ENCODE measurements at places on chromosomes 6 and 20.

DNA sequence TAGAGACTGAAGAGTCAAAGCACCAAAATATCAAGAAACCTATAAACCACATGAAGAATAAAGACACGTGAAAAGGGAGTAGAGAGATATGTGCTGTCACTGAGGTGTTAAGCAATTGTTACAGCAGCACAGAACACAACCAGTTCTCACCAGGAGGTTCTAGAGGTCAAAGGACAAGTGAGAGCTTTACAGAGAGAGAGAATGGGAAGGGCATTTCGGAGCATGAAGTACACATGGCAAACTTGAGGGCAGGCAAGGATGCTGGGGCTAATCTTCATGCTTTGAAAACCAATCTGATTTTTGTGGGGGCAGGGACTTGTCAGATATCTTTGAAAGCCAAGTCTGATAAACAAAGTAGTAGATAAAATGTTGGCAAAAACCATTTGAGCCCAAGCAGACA is 142.3 kb upstream of the NRSN1 start:
- DNase-seq = no peak

DNA sequence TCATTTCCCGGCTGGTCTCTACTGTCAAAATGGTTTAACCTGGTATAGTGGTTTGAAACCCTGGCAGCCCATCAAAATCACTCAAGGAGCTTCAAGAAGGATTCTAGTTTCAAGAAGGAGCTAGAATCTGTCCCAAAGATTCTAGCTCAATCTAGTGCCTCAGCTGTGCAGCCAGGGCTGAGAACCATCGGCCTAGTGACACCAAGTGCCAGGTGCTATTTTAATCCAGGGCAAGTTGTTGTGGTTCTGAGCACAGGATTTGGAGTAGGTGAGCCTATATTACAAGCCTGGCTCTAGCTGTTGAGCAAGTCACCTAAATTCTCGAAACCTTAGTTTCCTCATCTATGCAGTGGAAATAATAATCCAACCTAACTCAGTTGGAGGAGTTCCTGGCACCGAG is 3.7 kb downstream of the MOCS1 start:
- no peak for DNase-seq

- DNase-seq = no peak
Measured at GRCh38 chr6:105504706-105505105, 101.8 kb upstream of the PREP start.

DNA sequence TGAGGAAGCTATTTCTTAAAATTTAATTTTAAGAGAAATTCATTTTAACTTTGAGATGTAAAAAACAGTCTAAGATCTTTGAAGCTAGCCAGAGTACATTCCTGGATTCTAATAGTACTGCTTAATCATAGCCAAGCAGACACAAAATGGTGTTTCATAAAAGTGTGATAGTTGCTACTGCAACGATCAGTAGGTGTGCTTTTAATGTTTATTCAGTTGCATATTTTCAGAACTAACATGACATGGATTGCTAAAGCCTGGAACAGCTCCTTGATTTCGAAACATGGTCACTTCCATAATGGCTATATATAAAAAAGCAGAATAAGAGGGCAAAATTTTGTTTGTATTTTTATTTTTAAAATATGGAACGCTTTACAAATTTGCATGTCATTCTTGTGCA is 35.5 kb downstream of the SESN1 start:
- no peak for DNase-seq

- no peak for DNase-seq
Measured at GRCh38 chr20:47713163-47713562, 72.1 kb downstream of the SULF2 start.

DNA sequence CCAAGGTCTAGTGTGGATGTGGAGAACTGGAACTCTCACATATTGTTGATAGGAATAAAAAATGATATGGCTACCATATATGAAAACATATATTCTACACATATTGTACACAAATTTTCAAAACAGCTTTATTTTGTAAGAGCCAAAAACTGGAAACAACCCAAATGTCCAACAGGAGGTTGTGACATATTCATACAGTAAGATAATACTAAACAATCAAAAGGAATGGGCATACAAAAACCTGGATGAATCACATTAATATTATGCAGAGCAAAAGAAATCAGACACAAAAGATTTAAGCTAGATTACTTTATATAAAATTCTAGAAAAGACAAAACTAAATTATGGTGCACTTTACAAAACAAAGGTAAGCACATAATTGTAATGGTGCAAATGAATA is 223.9 kb downstream of the SIM1 start:
- DNase-seq = no peak

DNA sequence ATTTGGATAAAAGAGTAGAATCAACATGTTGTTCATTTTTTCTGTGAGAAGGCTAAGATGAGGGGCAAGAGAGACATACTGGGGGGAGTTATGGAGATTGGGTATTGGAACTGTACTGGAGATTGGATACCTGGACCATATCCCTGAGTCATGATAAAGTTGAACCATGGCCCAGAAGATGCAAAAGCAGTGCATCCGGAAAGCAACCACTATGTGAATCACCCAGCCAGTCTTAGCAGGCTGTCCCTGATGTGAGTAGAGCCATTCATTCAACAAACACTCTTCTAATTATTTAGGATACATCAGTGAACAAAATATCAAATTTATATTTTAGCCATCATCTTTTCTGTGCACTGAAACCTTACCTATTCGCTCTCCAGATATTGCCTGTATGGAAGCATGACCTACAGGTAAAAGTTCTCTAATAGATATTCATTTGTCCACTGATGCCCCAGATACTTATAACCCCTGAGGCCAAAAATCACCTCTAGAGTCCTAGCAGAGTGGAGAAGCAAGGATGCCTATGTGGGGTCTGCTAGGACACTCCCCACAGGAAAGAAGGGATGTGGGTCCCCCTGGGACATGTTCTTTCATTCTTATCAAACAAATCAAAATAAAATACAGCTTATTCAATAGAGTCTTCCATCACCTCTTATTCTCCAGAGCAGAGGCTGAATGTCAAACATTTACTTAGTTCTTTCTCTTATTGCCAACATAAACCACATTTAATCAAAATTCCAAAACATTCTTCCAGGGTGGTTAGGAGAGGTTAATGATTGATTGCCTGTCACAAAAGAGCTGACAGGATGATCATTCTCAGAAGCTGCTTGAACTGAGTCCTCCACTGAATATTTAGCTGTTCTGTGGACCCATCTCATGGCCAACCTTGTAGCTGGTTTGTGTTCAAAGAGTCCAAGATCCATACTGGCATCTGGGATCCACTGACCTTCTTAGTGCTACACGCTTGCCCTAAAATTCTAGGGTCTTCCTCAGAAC is 37.0 kb upstream of the PKHD1 start:
- DNase-seq = no peak

DNA sequence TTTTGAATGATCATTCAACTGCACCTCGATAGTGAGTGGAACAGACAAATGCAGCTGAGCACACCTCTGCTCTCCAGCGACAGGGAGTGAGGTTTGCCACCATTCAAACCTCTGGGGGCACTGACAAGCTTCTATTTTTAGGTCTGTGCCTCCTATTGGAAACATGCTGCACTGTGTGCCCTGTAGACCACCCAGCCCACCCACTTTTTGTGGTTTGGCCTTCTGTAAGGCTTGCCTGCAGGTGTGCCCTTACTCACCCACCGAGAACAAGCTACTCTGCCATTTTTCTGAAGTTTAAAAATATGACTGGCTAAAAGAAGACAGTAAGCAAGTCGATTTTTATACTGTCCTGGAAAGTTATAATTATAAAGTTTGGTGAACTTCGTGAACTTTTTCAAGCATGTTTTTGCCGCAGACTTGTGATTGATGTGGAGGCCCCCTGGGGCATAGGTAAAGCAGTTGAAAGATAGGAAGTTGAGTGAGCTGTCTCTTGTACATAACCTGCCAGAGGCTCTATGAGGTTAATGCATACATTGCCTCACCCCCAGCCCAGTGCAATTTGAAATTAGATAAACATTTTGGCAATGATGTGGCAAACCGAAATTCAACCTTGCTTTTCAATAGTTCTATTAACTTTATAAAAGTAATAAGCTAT is 53.8 kb downstream of the ADGRG6 start:
- DNase-seq = no peak

DNA sequence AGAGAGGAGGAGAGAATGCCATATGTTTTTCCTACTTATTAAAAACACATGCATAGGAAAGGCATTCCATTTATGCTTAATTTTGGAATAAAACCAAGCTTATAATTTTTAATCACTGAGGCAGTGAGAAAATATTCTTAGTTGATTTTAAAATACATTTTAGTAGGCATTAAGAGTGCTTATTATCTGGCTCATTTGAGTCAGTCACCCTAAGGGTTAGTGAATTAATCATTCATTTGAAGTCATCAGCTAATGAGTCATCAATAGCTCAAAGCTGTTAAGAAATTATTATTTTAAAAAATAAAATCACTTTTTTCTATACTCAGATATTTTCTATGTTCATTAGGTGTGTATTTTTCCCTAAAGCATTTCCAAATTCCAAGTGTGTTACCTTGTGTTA is 81.6 kb downstream of the TMEM200A start:
- no peak for DNase-seq

DNA sequence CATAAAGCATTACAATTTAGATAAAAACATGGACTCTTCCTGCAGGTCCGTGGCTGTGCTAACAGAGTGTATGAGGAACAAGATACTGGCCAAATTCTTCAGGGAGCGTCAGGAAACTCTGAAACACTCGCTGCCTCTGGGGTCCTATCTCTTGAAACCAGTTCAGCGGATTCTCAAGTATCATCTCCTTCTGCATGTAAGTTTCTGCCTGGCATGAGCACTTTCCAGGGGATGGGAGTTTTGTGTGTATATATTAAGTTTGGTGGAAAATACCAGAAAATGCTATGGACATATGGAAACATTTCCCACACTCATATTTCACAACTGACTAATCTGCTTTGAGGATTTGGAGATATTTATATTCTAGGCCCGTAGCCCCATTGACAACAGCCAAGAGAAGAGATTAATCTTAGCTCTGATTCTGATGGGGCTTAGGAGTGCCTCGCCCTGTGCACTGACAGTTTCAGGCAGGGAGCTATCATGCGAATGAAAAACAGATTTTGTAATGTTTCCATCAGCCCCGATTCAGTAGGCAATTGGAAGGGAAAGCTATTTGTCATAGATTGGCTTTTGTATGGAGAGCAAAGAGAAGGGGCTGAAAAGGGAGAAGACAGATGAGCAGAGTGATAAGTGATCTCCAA is 64.7 kb upstream of the MTHFD1L start:
- DNase-seq = no peak

GRCh38 chr6:148831531-148831930 is 84.7 kb downstream of the UST start:
- no peak for DNase-seq

DNA sequence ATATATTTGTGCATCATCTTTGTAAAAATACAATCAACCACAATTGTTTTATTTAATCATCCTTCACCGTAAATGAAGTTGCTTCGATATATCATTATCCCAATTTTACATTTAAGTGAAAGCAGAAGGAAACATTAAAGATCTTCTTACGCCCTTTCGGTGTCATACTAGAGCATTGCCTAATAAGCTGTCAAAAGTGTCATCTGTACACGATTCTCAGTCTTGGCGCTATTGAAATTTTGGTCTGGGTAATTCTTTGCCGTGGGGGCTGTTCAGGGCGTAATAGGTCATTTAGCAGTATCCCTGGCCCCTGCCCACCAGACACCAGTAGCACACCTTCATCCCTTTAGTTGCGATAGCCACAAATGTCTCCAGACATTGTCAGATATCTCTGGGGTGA is 40.4 kb upstream of the TMEM170B start:
- no peak for DNase-seq

- no peak for DNase-seq
Measured at GRCh38 chr6:128256095-128256494, 264.3 kb downstream of the PTPRK start.

GRCh38 chr6:107713563-107713962 is 110.5 kb downstream of the SCML4 start:
- no peak for DNase-seq

- no peak for DNase-seq
Measured at GRCh38 chr6:107692351-107692750, 131.8 kb downstream of the SCML4 start.

DNA sequence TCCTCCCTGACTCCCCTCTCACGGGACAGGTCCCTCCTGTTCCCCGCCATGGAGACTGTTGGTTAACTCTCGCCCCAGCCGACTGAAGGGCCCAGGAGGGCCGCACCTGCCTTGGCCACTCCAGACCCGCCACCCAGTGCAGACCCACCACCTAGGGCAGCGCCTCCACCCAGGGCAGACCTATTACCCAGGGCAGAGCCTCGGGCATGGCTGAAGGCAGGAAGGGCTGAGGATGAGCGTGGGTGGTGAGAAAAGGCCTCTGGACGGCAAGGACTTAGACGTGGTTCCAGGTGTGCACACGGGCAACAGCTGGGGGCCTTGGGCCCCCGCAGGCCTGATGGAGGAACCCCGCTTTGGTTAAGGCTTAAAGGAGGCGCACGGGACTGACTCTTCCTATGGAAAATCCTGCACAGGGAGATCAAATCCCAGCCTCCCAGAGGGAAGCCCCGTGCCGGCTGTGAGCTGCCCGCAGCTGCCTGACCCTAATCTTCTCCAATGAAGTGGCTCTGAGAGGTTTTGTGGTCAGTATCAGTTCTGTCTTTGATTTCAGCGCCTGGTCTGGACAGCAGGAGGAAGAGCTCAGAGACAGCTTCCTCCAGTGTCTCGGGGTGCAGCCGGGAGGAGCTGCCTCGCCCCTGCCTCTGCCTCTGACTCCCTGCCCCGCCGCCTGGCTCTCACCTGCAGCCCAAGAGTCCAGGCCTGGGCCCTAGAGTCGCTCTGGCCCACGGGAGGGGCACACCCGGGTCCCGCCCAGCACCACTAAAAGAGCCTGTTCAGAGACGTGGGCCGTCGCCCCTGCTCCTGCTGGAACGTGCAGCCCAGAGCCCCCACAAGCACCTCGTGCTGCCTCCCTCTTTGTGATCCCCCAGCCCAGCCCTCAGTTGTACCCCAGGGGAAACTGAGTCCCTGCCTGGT is 12.1 kb upstream of the CHRNA4 start:
- DNase-seq = no peak

DNA sequence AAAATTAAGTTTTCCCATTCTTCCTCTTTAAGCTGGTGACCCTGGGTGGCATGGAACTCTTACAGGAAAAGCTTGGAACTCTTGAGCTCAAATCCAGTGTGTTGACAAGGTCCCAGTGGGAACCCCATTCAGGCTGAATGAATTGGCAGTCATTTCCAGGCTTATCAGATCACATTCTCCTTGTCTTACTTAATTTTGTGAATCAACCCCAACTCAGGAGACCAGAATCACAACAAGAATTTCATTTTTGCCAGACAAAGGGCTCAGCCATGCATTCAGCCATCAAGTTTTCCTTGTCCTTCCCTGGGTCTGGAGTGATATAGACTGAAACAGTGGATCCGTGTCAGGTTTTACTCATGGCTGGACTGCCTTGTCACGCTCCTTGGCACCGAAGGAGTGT is 92.1 kb upstream of the EEF1E1 start:
- no peak for DNase-seq

GRCh38 chr6:151958332-151958731 is 150.8 kb downstream of the ESR1 start:
- no peak for DNase-seq

- DNase-seq = no peak
Measured at GRCh38 chr20:23497536-23497935, 6.6 kb downstream of the CST8 start.
